Left hindlimb (tissue), 1 donor: ENCODE measurements at places on chromosomes 16 and 17.
A peak's percentile ranks its signal among the peaks of the same experiment; 100 is the strongest.

DNA sequence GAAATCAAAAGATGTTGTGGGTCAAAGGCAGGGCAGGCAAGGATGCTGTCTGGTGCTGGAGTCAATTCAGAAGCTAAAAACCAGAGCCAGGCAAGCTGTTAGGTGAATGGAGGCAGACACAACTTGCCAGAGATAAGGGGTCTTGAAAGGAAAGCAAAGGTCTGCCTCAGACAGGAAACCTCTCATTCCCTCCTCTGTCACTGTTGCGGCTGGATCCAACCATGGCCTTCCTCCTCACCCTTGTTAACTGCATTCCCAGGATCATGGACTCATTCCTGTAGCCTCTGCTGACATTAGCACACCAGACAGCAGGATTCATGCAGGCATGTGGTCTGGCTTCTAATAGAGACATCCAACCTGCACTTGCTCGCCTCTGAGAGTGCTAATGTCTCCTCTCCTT is 186.7 kb upstream of the HS3ST3A1 start:
- no peak for DNase-seq

GRCh38 chr16:90016339-90016950 is 2.8 kb downstream of the DBNDD1 start:
- DNase-seq = no peak

GRCh38 chr17:37519251-37519985 is 29.7 kb downstream of the DUSP14 start:
- DNase-seq = no peak

GRCh38 chr17:57682701-57683100 is 62.4 kb downstream of the CCDC182 start:
- no peak for DNase-seq

- peak; percentile 88 for DNase-seq
Measured at GRCh38 chr17:15341385-15341849, at the start of gene TEKT3. TEKT3 (minus strand) TSS chr17:15341597; CDS start chr17:15331585, 10,012 bp downstream.
